Activated naive CD4-positive, alpha-beta T cell treated with anti-CD3 and anti-CD28 coated beads, Interleukin-2, amount 50 U/mL, for 72 hours (primary cell): ENCODE measurements at places on chromosomes 1 and 21.

DNA sequence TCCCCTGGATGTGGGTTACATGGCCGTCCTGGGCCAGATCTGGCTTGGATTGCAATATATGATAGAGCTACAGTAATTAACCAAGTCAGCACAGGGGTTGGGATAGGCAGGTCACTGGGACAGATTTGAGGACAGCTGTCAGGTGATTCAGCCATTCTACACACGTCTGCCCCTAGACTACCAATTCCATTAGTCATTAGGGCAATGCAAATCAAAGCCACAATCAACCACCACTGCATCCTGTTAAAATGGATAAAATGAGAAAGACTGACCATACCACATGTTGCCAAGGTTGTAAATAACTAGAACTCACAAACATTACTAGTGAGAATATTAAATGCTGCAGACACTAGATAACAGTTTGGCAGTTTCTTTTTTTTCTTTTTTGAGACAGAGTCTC lies 16.0 kb downstream of the C21orf58 start:
- DNase-seq, result no peak

- no peak for DNase-seq
These were observed 255.9 kb downstream of the FAF1 start for GRCh38 chr1:50704126-50704525.

GRCh38 chr1:6434186-6434585 lies 9.6 kb downstream of the ESPN start:
- DNase-seq, result no peak

GRCh38 chr1:178970184-178970583 lies 55.5 kb upstream of the FAM20B start:
- no peak for DNase-seq

GRCh38 chr1:150846473-150847146 lies 29.8 kb downstream of the ARNT start:
- no peak for DNase-seq

- DNase-seq, result no peak
These were observed 83.4 kb downstream of the CACHD1 start for GRCh38 chr1:64553285-64553684.

DNA sequence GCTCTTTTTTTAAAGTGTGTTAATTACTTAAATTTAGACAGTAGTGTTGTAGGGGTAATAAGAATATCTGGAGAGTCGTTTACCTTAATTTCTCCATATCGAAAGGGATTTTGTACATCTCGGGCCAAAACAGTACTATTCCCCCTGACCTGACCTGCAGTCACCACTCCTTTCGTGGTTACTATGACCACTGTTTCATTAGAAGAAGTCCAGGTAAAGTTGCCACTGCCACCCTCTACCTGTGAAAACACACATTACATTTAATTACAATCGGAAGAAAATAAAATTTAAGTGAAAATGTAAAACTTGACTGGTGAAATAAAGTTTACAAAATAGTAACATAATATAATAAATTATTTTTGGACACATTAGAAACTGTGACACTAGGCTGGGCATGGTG lies 37.2 kb downstream of the NUP210L start:
- no peak for DNase-seq

- DNase-seq, result no peak
These were observed 163.7 kb upstream of the EDN2 start for GRCh38 chr1:41648230-41648629.

GRCh38 chr1:224691148-224691925 lies 75.2 kb downstream of the CNIH3 start:
- no peak for DNase-seq

DNA sequence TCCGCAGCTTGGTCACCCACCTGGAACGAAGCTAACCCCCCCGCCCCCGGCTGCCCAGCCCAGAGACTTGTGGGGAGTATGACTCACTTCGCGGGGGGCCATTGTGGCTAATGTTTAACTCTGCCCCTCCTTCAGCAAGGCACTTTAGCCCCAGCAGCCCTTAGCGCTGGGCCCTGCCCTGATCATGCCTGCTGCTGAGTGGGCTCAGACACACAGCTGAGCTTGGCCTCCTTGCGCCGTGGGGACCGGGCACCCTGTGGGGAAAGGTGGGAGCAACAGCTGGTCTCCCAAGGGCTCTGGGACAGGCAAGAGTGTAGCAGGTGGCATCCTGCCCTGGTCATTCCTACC lies 6.3 kb upstream of the LAD1 start:
- DNase-seq, result no peak

GRCh38 chr1:50559421-50559820 lies 136.2 kb upstream of the DMRTA2 start:
- DNase-seq, result no peak

DNA sequence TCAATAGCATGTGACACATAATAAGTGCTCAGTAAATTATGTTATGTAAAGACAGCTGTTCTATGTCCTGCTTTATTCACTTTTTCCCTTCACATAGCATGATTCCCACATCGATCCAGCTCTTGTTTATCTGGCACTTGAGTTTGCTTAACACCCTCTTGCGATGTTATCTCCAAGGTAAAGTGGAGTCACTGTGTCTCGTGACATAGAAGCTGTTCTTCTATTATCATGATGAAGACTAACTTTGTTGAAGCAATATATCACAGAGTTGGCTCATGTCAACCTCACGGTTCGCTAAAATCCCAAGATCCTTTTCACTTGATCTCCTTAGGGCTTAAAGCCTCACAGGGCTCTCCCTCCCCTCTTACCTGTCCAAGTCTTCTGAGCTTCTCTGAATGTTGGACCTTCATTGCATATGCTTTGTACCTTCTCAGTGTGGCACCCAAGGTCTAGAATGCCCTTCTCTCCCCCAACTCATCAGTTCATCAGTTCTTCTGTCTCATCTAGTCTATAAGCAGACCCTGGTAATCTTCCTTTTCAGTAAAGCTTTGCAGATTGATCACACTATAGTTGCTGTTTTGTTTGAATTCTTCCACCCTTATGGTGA lies 38.0 kb downstream of the PLXNA2 start:
- no peak for DNase-seq

DNA sequence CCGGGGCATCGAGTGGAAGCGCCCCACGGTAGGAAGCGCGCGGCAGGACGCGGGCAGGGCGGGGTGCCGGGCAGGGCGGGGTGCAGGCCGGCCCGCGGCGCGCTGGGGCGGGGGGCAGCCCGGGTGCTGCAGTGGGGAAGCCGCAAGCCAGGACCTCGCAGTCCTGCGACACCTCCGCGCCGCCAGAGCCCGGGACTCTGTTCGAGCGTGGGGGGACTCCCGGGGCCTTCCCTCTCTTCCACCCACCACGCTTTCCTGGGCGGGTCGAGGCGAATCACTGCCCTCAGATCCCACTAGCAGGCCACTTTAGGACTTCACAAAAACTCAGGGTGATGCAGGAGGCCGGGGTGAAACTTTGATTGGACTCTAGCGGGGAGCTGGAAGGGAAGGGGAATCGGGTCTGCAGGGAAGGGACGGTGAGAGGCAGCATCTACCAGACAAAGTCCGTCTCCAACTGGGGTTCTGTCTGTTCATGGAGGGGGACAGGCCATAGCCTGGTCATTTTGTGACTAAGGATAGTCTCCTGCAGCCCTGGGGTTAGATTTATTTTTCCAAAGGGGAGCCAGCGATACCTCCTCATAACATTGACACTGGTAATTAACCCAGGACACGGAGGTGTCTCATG lies 623 bp downstream of the CAPN2 start:
- DNase-seq, result peak; percentile 32

DNA sequence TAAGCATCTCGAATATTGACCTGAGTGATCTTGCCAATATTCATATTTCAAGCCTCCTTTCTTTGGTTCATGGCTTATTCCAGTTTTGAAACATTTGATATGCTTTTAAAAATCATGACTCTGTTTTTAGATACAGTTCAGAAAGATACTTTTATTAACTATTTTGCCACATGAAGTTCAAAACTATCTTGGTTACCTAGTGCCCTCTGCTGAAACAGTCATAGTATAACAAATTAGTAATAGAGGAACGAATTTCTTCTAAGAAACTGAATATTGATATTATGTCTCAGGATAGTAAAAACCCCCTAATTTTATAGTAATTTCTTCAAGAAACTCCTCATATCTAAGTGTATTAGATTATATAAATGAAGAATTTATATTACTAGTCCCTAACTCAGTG lies 52.6 kb upstream of the RC3H1 start:
- DNase-seq, result no peak

- DNase-seq, result no peak
These were observed 12.2 kb downstream of the TXNIP start for GRCh38 chr1:145983960-145984830.

DNA sequence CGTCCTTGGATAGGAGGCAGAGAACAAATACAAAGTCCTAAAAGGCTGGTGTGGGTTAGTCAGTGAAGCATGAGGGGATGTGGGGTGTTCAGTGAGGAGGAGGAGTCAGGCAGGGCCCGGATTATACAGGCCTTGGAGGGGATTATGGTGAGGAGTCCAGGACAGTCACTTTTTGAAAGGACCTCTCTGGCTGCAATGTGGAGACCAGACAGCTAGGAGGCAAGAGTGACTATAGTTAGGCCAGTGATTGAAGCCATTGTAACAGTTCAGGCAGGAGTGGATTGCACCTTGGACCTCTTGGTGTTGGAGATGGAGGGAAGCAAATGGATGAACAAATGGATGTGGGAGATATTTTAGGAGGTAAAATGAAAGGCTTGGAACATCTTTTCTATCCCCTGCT lies 115.8 kb downstream of the C1orf94 start:
- DNase-seq, result no peak

DNA sequence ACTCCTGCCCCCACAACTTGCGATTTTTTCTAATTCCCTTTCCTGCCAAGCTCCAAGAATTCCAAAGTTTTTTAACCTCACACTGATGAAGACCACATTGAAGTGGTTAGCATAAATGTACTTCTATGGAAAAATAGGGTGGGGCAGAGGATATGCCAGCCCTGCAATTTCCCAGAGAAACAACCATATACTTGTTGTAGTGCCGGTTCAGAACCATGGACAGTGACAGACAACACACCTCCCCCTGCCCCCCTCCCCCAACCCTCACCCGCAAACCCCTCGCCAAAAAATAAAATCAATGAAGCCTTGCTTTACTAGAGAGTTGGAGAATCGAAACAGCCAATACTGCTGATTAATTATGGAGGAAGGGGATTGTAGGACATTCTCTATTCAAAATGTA lies 109.5 kb upstream of the GRIK3 start:
- DNase-seq, result no peak

GRCh38 chr1:3992103-3992556 lies 92.1 kb upstream of the C1orf174 start:
- DNase-seq, result no peak

DNA sequence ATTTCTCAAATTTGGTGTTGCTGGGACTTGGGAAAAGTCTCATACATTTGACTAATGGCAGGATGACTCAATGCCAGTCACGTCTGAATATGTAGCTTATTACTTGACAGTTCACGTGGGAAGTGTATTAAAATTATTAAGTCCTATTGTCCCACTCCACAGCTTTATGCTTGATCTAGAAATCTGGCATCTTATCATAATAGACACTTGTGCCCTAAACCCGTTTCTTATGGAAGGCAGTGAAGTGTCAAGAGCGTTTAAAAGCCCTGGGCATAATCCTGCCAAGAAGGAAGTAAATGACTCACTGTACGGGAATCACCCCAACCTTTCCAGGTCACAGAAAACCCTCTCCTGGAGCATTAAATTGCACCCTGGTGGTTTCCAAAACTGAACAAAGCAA lies 207.4 kb downstream of the APP start:
- no peak for DNase-seq

GRCh38 chr1:200369706-200370105 lies 40.1 kb downstream of the ZNF281 start:
- DNase-seq, result no peak

- DNase-seq, result no peak
These were observed 76.8 kb upstream of the IVNS1ABP start for GRCh38 chr1:185393815-185394214.

DNA sequence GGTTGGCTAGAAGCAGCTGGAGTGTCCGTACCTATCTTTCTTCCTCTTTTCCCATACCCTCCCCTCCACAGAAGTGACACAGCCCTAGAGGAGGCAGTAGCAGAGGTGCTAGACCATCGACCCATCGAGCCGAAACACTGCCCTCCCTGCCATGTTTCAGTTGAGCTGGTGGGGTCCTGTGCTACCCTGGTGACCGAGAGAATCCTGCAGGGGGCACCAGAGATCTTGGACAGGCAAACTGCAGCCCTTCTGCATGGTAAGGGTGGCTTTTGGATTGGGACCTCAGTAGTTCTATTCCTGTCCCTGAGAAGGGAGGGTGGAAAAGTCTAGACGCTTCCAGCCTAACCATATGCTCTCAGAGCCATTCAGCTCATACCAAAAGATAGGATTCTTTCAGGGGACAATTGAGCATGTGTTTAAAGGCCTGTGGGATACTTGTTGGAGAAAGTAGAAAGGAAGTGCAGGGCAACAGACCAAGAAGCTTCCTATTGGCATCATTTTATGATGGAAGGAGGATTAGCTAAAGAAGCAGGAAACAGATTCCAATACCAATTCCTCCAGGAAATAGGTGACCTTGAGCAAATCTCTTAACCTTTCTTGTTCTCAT lies 11.7 kb upstream of the BNIPL start:
- peak; percentile 86 for DNase-seq

GRCh38 chr1:207999274-207999915 lies 88.5 kb upstream of the CD34 start:
- DNase-seq, result no peak

GRCh38 chr1:98099501-98099900 lies 178.7 kb upstream of the DPYD start:
- DNase-seq, result no peak

GRCh38 chr1:181099152-181100014 lies 10.9 kb downstream of the IER5 start:
- peak; percentile 46 for DNase-seq

- no peak for DNase-seq
These were observed 62.1 kb downstream of the ARID4B start for GRCh38 chr1:235265900-235266299.

GRCh38 chr1:83763361-83764095 lies 235.4 kb downstream of the TTLL7 start:
- DNase-seq, result no peak

DNA sequence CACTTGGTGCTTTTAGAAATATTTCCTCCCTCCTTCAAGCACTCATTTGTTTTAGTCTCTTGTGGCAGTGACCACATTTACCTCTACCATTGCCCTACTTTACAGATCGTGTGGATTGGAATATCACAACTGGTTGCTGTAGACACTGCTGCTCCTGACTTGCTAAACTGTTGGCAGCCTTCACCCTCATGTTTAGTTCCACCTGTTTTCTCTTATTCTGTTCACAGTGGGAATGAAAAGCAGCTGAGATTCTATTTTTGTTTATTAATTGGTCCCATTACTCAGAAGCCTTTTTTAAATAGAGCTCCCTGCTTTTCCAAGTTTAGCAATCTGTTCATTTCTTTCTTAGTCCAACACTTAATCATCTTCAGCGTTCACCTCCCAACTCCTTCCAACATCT lies 308.9 kb downstream of the RWDD3 start:
- no peak for DNase-seq

DNA sequence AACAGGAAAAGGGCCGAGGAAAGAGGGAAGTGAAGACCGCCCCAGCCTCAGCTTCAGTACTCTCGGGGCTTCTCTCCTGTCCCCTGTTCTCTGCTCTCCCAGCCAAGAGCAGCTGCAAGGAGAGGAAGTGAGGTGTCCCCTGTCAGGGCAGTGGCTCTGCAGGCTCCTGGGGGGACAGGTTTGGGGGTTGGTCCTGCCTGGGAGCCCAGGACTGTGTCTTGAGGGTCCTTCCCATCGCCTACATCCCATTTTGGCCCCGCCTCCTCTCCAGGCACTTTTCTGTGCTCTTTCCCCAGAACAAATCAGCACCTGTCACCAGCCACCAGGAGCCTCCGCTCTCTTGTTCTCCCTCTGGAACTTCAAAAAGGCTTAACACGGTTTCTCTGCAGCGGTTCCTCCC lies 82.6 kb downstream of the VWA5B1 start:
- DNase-seq, result no peak

- DNase-seq, result no peak
These were observed 110.8 kb upstream of the ADGRL4 start for GRCh38 chr1:79117376-79117775.
